T follicular helper cell (primary cell): ENCODE measurements at places on chromosomes 2 and 18.

DNA sequence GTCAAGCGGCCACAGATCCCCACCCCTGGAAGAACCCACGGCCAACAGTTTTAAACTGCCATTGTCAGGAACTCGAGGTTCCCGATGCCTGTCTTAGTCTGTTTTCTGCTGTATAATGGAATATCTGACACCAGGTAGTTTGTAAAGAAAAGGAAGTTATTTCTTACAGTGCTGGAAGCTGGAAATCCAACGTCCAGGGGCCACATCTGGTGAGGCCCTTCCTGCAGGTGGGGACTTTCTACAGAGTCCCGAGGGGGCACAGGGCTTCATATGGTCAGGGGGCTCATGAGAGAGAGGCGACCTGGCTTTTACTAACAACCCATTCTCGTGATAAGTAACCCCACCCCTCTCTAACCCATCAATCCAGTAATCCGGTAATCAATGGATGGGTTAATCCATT, 501.6 kb upstream of the MYT1L start:
- no peak for DNase-seq

- DNase-seq, result no peak
These were observed 111.9 kb downstream of the IRS1 start for GRCh38 chr2:226687641-226688253.

GRCh38 chr2:39141334-39142271, 20.8 kb upstream of the SOS1 start:
- DNase-seq, result no peak

- no peak for DNase-seq
These were observed 38.9 kb upstream of the RALBP1 start for GRCh38 chr18:9436206-9436929.

GRCh38 chr2:227642656-227643055, 23.9 kb upstream of the SCYGR5 start:
- no peak for DNase-seq

- DNase-seq, result no peak
These were observed 73.3 kb upstream of the NT5C1B start for GRCh38 chr2:18662689-18663088.

DNA sequence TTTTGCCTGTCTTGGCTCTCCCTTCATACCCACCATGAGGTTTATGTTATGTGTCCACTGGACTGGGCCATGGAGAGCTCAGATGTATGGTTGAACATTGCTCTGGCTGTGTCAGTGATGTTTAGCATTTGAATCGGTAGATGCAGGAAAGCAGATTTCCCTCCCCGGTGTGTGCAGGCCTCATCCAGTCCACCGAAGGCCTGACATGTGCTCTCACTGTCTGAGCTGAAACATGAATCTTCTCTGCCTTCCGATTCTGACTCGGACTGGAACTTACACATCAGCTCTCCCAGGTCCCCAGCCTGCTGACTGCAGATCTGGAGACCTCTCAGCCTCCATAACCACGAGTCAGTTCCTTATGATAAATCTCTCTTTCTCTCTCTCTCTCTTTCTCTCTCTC, 72.4 kb upstream of the SLC66A3 start:
- no peak for DNase-seq

- no peak for DNase-seq
These were observed 128.7 kb upstream of the TANK start for GRCh38 chr2:161031511-161031910.

GRCh38 chr2:105903051-105903674, 158.5 kb downstream of the NCK2 start:
- no peak for DNase-seq

DNA sequence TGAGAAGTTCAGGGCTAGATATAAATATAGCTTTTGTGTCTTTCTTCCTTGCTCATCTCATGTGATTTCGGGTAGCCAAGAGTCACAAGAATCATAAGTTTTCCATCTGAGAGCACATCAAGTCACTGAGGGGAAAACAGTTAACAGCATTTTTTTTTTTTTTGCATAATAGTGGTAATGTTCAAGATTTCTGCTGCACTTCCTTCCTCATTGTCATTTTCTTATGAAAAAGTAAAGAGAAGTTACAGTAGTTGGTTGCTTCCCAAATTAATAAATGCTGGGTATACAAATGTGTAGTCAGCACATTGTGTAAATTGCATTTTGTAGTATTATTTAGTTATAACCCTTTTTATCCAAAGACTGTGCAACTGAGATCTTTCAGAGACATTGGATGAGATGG, 93.6 kb downstream of the ZEB2 start:
- no peak for DNase-seq

DNA sequence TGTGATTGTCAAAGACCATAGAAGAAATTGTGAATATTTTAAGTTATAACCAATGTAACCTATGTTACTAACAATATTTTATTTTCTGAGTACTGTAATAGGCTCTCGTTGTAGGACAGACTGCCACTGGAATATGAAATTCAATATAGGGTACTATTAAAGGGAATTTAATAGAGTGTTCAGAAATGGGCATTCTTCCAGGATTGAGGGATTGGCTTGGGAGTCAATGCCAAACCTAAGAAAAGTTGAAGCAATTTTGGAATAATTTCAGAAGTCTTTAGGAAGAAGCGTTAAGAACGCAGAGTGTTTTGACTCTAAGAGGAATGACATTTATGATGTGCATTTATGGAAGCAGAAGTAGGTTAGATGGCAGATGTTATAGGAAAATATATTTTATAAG, 79.0 kb downstream of the ACVR2A start:
- DNase-seq, result no peak

DNA sequence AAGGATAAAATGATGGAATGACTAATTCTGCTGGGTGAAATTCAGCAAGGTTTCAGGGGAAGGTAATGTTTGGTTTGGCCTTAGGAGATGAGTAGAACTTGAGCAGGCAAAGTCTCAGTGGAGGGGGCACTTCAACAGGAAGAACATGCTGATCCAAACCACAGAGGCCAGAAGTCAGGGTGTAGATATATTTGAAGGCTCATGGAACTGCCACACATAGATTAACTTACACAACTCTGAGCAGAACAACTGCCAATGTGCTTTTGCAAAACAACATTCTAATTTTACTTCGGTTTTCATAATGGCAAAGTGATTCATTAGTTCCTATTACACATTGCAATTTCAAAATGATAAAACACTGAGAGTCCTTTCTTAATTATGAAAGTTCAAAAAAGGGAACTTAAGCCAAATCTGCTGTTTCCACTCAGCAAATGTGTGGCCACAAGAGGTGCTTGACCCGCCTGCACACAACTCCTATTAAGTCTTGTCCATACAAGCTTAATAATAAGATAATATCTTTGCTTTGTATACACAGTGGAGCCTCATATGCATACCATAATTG, 284.8 kb downstream of the MREG start:
- no peak for DNase-seq

- DNase-seq, result no peak
These were observed 78.0 kb downstream of the LIPG start for GRCh38 chr18:49639643-49640391.

DNA sequence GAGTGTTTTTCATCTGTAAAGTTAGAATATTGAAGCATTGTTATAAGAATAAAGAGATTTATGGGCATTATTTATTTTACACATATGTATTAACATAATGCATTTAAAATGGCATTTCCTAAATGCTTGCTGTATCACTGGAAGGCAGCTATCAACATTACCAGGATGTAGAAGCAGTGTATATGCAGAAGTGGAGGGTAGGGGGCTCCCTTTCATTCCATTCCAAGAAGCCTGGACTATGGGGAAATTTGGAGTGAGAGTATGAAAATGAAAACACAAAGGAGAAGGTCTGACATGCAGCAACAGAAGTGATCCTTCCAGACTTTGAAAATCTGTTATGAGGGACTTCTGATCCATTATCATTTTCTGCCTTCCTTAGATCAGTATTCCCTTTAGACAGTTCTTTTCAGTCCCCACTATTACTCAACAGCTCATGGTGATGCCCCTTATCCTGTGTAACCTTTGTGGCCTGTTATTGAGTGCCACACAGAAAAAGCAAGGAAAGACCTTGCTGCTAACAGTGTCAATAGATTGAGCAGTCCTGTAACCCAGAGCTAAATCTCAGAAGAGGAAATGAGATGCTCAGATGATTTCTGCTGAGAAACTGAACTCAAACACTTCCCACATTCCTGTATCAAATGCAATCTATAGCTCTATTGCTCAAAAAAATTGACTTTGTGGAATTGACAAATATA, 216.6 kb downstream of the HNMT start:
- no peak for DNase-seq
